ENCODE measurements at places on chromosomes 12 and 14.

- DNase-seq, result no peak
These were observed 63.1 kb upstream of the SLC38A2 start for GRCh38 chr12:46435625-46436024.

DNA sequence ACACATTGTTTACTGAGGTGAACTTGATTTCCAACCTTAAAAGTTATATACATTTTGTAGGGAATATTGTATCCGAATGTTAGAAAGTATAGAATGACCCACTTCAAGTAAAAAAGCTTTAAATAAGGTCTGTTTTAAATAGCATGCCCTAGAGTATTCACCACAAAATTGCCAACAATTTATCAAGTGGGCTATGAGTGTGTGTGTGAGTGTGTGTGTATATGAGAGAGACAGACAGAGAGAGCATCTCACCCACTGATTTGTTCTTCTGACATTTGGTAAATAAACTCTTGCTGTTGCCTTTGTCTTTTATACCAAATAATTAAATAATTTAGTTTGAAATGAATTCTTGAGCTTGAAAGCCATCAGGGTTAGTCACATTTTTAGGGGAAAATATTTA, 29.8 kb upstream of the RAP1B start:
- no peak for DNase-seq

GRCh38 chr12:58443273-58443980, 476.9 kb downstream of the LRIG3 start:
- no peak for DNase-seq

GRCh38 chr12:90888316-90888715, 66.7 kb downstream of the CCER1 start:
- DNase-seq, result no peak

DNA sequence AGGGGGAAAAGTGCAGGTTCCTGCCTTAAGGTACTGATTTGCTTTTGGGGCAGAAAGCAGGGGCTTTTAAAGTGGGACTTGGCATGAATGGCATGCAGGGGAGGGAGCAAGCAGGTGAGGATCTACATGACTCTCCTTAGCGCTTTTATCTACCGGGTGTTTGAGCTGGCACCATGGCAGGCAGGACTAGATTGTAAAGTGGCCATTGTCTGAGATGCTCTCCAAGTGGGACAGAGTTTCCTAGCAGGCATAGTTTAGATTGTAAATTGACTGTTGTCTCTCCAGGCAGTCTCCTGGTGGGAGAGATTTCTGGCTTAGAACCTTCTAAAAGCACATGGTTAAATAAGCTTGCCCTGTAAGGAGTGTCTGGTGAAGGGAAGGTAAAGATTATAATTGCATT, 5.3 kb upstream of the DICER1 start:
- DNase-seq, result no peak

DNA sequence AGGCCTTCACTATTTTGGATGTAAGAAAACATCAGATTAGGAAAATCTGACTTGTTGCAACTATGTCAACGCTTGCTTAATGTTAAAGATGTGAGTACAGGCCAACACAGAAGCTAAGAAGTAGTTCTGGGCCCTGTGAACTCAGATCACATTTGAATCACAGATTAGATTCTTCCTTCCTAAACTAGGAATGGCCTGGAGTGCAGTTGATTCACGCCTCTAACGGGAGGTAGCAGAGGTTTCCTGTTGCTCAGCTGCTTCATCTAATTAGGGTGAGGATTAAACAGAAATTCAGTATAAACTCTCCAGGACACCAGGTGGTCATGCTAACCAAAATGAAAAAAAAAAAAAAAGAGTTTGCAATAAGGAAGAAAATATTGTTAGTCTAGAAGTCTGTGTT, 314.3 kb downstream of the TRHDE start:
- no peak for DNase-seq

DNA sequence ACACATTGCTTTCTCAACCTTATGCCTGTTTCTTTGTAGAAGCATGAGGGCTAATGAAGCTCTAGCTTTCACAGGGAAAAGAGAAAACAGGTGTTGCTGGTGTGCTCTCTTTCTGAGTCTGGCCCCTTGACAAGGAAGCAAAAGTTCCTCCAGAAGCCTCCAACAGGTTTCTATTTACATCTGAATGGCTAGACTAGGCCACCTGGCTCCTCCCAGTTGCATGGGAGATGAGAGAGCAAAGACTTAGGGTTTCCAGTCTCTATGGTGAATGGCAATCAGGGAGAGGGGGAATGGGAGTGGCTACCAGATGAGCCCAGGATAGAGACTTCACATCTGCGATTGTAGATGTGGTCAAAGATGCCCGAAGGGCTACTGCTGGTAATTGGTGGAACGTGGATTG, 138.1 kb upstream of the PLXNC1 start:
- DNase-seq, result no peak

DNA sequence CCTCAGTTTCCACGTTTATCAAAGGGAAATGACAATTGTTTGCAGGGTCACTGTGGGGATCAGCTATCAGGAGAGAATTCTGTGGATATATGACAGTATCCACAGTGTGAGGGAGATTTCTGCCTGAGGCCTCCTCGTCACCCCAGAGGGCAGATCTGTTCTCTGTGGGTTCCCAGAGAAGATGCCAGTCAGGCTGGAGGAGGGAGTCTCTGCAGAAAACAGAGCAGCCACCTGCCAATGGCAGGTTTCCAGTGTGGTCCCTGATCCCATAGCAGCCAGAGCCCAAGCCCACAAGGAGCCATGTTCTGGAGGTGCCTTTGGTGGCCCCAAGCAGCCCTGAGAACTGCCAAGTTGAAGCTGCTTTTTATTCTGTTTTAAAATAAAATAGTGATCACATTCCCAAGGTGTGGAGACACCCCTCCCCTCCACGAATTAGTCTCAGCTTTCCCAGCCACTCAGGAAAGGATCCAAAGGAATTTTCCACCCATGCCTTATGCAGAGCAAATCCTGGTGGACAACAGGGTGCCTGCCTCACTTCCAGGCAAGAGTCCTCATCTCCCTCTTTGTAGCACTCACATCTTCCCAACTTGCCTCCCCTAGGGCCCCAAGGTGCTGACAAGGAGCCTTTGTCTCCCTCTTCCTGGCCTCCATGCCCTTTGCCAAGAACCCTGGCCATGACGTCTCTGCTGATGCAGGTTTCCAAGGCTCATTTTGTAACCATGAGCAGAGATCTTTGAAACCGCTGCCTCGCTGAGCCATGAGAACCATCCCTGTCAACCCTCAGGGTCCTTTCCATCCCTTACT, 20.4 kb downstream of the CMKLR1 start:
- no peak for DNase-seq

- no peak for DNase-seq
These were observed 11.9 kb downstream of the CALM1 start for GRCh38 chr14:90408713-90409112.

DNA sequence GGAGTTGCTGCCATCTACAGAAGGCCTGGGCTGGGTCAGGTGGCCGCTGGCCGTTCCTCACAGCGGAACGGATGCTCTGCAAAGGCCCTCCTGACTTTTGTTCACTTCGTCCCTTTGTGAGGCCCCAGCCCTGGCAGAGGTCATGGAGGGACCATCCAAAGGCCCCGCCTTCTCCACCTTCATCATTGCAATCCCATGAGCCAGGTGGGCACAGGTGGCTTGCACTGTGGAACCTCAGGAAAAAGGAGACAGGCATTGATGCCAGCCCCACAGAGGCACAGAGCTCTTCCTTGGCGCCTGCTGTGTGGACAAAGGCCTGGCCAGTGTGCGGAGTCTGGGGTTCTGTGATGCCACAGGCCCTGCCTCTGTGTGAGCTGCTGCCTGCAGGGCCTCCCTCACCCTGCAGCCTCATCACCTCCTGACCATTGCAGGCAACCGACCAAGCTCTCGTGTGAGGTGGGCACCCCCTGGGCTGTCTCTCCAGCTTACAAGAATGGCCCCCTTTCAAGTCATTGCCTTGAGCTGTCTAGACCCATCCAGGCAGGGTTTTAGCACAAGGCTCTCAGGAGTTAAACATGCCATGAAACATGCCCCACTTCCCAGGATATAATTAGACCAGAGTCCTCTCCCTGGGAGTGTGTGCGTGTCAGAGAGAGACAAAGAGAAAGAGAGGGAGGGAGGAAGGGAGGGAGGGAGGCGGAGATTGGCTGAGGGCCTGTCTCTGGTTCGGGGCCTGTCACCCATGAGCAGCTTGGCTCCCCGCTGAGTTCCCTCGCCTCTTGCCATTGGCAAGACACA, 19.3 kb downstream of the NFKBIA start:
- DNase-seq, result no peak

GRCh38 chr14:100037353-100037752, 27.9 kb upstream of the EVL start:
- DNase-seq, result no peak

GRCh38 chr12:132748319-132748718, 13.3 kb downstream of the ANKLE2 start:
- DNase-seq, result no peak

DNA sequence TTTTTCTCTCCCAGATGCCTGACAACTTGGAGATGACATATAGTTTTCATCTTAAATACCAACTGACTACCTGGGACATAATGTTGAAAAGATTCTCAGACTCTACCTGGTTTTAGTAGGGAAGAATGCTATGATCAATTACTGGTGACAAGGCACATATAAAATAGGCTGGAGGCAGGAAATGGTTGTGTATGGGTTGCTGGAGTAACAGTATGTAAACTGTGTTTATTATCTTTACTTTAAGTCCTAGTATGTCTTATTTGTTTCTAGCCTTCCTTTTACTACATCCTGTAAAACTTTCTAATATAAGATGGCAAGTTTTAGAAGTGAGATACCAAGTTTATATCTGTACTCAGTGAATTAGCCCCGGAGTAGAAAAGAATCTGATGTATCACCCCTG, 98.1 kb downstream of the NUBPL start:
- no peak for DNase-seq

GRCh38 chr14:68781161-68782021, 11.5 kb downstream of the ZFP36L1 start:
- no peak for DNase-seq

- DNase-seq, result no peak
These were observed 16.9 kb downstream of the TAOK3 start for GRCh38 chr12:118355843-118356242.

DNA sequence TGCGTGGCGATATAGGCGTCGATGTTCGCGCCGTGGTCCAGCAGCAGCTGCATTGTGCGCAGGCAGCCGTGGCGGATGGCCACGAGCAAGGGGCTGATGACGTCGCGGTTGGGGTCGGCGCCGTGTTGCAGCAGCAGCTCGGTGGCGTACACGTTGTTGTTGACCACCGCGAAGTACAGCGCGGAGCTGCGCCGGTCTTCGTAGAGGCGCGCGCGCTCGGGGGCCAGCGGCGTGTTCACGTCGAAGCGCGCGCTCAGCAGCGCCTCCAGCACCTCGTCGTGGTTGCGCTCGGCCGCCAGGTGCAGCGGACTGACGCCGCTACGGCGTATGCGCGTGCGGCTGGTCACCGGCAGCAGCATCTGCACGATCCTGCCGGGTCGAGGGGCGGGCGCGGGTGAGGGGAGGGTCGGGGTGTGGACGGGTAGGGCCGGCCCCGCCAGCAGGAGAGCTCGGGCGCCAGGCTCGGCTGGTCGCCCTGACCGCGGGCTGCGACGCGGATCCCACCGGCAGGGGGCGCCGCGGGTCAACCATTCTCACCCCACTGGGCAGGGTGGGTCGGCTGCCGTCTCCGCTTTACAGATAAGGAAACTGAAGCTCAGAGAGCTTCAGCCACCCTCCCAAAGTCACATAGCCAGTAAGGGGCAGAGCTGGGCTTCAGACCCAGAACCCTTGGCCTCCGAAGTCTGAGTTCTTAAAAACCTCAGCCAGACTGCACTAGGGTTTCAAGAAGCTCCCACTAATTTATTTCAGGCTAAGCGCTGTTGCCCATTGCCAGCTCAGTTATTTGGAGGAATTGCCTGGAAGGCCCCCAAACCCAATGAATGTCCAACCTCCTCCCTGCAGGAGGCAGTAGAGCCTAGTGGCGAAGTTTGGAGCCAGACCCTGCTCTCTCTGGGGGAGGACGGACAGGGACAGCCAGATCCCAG, 12.4 kb downstream of the FAM181A start:
- peak; percentile 65 for DNase-seq

DNA sequence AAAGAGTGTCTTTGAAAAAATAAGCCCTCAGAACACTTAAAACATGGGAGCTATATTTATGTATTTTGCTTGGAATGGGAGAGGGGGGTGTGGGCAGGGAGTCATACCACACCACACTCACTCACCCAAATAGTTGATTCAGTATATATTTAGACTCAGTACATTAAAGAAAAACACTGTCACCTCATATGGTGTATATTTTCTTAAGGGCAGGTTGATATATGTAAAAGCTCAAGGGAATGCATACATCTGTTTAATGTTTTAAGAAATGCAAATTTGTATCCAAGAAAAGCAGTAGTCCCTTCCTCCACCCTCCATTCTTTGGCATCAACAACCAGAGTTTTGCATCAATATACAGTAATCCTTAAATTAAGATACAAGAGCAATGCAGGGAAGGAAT, 1.4 kb downstream of the NFYB start:
- no peak for DNase-seq

GRCh38 chr14:105881021-105881930, 354.9 kb downstream of the TMEM121 start:
- DNase-seq, result no peak

DNA sequence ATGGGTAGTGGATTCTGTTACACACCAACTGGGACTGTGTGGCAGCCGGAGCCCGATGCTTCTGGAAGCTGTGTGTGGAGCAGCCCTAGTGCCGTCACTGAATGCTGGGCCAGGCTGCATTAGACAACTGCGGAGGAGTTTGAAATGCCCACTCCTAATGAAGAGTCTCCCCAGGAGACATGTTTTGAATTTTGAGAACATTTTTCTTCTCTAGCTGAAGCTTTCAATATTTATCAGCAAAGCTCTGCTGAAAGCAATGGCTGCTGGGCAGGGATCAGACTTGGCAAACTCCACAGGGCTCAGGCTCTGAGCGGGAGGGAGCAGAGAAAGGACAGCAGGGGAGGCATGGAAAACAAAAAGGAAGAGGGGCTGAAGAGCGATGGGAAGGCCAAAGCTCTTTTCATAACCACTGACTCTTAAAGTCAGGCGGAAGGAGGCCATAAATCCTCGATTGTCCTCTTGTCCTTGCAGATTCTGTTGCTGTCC, 189.1 kb downstream of the MON2 start:
- no peak for DNase-seq

GRCh38 chr14:53062856-53063255, 90.3 kb downstream of the DDHD1 start:
- DNase-seq, result no peak

GRCh38 chr14:81618695-81619094, 85.0 kb upstream of the SEL1L start:
- DNase-seq, result no peak

- no peak for DNase-seq
These were observed 26.4 kb upstream of the DICER1 start for GRCh38 chr14:95183532-95184412.

All from GDM1 (cell line).